ENCODE measurements at places on chromosomes 6 and 20.

- DNase-seq: no peak
These were observed 184.9 kb downstream of the COL12A1 start for GRCh38 chr6:75020971-75021370.

DNA sequence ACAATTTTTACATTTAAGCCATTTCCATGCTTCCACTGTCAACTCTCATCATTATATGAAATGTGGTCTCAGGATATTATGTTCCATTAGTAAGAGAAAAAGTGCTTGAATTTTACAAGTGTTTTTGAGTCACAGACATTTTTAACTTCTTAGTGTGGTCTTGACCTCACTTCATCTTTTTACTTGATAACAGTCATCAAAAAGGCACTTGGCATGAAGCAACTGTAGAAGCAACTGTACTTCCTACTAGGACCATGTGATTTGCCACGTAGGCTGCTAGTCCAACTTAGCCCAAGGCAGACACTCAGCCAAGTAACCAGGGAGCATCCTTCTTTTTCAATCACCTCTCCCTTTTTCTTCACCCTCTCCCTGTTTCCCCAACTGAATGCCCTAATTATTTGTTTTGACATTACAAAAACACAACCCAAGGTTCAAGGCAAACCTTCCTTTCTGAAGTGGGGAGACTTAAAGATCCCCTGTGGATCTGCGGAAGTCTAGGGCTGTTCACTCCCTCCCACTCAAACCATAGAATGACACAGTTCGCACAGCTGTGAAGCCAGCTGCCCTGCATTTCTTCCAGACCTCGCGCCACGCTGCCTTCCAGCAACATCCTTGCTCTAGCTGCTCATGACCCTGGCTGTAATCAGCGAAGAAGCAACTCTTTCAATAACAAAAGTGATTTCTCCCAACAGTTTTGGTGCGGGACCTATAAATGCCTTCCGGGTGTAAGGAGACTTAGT, 45.0 kb downstream of the PHACTR1 start:
- no peak for DNase-seq

DNA sequence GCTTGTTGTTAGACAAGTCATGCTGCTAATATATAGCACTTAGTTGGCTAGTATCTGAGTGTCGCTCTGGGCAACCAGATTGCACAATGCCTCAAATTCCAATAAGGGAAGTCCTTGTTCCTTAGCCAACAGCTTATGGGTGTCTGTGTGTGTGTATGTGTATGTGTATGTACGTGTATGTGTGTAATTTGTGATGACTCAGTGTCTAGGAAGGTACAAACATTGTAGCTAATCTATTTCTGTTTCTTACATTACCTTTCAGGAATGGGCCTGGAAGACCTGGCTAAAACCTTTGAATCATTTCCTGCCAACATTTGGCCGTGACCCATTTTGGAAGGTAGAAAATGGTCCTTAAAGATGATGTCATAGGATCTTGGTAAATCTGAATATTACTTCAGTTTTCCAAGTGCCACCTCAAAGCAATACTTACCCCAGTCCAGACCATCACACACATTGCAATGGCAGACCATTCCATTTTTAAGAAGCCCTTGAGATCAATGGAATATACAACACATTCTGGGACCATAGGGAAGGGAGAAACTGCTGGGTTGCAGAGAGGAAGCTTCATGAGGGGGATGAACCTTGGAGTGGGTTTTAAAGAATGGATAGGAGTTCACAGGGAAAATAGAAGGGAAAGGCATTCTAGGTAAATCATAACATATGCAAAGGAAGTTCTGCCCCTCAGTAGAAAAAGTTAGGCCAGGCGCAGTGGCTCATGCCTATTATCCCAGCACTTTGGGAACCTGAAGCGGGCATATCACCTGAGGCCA, 25.1 kb downstream of the NEDD9 start:
- DNase-seq: peak; percentile 81

DNA sequence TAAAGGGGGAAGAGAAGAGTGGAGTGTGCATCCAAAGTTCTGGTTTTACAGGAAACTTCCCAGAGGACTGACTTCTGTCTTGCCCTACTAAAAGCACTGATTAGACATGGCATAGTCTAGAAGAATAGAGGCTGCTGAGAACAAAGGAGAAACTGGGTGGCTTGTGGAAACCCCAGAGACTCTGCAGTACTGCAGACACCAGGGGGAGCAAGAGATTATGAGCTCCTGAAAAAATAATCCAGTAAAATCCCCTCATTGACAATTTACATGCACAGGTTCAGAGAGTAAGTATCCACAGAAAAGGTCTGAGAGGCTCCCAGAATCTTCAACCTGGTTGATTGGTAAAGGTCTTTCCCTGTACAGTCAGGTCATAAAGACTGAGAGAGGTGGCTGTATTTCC, 48.7 kb upstream of the CLVS2 start:
- DNase-seq: peak; percentile 43

GRCh38 chr6:143515061-143515760, 3.7 kb upstream of the FUCA2 start:
- no peak for DNase-seq

DNA sequence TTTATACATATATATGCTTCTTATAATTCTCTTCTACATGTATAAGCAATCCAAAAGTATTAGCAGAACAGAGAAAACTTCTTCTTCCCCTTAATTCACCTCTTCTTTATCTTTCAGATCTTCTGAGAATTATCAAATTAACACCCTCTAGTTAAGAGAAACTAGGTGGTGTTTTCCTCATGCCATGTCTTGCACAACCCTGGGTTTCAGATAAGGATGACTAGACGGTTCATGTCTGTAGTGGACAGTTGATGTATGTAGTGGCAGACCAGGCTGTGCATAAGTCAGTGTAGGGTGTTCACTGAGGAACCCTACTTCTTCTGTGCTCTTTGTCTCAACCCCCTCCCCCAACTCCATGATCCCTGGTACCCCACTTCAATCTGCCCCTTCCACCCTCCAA, 187.3 kb downstream of the SAMD5 start:
- DNase-seq: no peak

- DNase-seq: peak; percentile 58
These were observed 612 bp downstream of the ADAT2 start for GRCh38 chr6:143449714-143450452.

DNA sequence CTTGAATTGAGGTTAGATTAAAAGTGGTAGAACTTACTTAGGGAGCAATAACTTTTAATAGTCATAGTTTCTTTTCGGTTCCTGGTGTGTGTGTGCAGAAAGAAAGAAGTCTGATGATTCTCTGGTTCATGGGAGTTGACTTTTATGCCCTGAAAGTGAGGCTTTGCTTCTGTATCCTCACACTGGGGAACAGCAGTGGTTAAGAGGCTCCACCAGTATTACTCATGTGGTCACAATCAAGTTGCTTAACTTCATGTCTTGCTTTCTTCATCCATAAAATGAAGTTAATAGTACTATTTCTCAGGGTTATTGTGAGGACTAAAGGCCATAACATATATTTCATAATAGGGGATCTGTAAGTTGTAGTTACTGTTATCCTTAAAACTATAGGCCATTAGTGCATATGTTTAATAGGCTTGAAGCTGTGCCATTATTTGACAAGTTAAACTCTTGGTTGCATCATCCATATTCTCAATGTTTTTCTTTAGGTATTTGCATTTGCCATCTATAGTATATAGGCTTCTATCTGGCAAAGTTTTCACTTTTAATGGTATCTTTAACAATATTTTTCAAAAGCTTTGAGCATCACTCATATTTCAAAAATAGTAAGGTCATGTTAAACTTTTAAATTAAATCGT, 262.4 kb downstream of the PLCB1 start:
- peak; percentile 58 for DNase-seq

- no peak for DNase-seq
These were observed 330.8 kb downstream of the TAF4 start for GRCh38 chr20:61734733-61735502.

- DNase-seq: no peak
These were observed 136.8 kb upstream of the BTBD3 start for GRCh38 chr20:11780765-11781369.

GRCh38 chr6:39814236-39814635, 22.1 kb downstream of the DAAM2 start:
- DNase-seq: no peak

Data from Kasumi-1 (cell line).